ENCODE measurements at places on chromosomes 16 and 17.

DNA sequence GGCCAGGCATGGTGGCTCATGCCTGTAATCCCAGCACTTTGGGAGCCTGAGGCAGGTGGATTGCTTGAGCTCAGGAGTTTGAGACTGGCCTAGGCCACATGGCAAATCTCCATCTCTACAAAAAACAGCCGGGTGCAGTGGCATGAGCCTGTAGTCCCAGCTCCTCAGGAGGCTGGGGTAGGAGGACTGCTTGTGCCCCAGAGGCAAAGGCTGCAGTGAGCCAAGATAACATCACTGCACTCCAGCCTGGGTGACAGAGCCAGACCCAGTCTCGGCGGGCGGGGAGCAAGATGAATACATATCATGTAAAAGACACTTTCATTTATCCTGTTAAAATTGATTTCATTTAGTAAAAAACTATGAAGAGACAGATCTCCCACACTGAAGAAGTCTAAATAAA is 54.6 kb downstream of the CREBBP start:
- DNase-seq = no peak

DNA sequence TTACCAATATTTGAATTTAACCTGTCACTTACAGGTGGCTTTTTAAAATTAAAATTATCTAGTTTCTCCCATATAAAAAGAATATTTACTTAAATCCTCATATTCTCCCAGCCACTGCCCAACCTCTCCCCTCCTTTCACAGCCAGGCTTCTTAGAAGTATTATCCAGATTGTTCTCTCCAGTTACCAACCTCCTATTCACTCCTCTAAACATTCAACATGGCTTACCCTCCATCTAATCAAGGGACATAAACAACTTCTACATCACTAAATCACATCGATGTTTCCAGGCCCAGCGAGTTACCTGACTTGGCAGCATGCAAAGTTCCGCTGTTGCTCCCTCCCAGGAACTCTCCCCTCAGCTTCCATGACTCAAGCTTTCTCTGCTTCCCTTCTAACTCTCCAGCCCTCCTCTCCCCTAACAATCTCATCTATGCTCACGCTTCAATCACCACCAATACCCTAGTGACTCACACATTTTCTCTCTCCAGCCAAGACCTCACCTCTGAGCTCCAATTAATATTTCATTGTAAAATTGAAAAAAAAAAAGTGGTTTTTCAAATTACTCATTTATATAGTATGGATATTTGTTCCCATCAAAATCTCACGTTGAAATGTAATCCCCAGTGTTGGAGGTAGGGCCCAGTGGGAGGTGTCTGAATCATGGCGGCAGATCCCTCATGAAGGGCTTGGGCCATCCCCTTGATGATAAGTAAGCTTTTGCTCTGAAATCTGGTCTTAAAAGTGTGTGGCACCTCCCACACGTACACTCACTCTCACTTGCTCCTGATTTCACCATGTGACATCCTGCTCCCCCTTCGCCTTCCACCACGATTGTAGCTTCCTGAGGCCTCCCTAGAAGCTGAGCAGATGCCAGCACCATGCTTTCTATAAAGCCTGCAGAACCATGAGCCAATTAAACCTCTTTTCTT is 88.5 kb downstream of the HELZ start:
- no peak for DNase-seq

GRCh38 chr16:49349446-49350168 is 24.0 kb upstream of the C16orf78 start:
- no peak for DNase-seq

- no peak for DNase-seq
Observed at GRCh38 chr16:89561142-89561883, 831 bp downstream of the RPL13 start.

GRCh38 chr17:60528828-60529227 is 2.8 kb upstream of the APPBP2 start:
- no peak for DNase-seq

GRCh38 chr17:40415390-40415789 is 2.3 kb downstream of the TOP2A start:
- no peak for DNase-seq

- DNase-seq = no peak
Observed at GRCh38 chr16:68539711-68540239, 684 bp downstream of the ZFP90 start.

DNA sequence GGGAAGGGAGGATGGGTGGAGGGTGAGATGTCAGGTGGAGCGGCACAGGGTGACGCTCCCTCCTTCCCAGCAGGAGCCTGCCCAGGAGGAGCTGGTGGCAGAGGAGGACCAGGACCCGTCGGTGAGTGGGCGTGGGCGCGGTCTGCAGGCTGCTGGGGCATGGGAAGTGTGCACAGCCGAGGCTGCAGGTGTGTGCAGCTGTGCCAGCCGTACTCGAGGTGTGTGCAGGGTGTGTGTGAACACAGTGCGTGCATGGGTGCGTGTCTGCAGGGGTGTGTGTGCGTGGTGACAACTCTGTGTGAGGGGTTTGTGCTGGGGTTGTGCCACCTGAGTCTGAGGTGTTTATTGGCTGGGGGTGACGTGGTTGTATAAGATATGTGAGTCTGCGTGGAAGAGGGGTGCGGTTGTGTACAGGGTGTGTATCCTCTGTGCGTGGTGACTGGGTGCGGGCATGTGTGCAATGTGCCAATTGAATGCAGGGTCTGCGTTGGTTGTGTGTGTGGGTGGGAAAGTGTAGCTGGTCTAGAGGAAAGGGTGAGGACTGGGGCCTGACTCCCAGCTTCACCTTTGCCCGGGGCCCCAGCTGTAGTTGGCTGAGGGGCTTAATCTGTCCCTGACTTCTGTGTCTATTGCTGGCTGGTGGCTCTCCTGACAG is 670 bp downstream of the TNFSF12 start:
- no peak for DNase-seq

GRCh38 chr16:77414752-77415231 is 20.0 kb downstream of the ADAMTS18 start:
- no peak for DNase-seq

DNA sequence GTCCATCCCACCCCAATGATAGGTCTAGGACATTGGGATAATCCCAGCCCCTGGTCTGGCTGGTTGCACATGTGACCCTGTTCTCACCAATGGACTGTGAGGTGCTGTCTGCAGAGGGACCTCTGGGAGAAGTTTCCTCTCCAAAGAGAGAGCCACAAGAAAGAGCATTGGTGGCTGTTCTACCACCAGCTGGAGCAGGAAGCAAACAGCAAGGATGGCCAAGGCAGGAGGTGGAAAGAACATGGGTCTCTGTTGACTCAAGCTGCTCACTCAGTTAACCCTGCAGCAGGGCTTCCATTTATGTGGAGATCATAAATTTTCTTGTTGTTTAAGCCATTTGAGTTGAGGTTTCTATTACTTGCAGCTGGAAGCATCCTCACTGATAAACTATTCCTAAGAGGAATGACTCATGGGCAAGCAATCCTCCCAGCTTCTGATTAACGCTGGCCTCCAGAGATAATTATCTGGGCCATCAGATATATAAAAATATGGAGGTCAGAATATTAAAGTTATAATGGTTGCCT is 52.6 kb downstream of the CYB5B start:
- peak; percentile 46 for DNase-seq

GRCh38 chr17:9937241-9937761 is 32.2 kb upstream of the RCVRN start:
- DNase-seq = no peak

GRCh38 chr16:88799569-88800276 is 3.9 kb upstream of the CDT1 start:
- no peak for DNase-seq

DNA sequence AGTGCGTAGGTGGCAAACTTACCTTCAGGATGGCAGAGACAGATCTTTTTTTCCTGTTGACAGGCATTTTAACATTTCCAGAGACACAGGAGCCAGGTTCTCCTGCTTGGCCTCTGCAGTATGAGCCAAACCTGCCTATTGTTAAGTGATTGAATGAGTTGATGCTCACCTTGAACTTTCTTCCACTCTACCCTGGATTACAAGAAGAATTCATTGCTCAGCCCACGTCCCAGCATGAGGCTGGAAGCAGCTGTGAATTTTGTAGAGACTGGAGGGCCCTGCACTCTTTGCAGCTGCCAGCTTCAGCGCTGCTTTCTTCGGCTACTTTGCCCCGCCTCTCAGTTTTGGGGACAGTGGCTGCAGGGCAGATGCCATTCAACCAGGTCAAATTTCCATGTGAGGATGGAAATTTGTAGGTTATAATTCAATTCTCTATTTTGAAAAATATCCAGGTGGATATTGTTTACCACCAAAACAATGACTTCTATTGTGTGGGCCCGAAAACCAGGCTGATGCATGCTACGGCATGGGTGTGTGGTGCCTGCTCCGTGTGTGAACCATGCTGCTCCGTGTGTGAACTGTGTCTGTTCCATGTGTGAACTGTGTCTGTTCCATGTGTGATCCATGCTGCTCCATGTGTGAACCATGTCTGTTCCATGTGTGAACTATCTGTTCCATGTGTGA is 75.2 kb upstream of the METTL9 start:
- DNase-seq = no peak

DNA sequence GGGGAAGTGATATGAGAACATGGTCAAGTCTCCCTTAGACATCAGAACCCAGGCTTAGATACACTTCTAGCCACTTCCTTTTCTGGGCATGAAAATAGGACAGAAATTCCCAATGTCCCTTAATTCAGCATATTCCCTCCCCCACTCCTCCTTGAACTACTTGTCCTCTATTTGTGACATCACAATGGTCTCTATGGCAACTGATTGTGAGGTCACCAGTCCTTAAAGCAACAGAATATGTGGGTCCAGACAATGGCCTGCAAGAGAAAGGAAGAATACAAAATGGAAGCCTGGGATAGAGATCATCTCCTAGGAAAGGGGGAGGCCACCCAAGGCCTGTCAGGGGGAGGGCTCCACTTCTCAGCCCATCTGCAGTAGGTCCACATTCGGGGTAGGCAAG is 6.7 kb upstream of the SEZ6 start:
- DNase-seq = no peak

GRCh38 chr17:3763777-3764170 is 37.2 kb downstream of the ITGAE start:
- DNase-seq = no peak

- no peak for DNase-seq
Observed at GRCh38 chr17:778096-778495, 4.0 kb downstream of the GLOD4 start.

DNA sequence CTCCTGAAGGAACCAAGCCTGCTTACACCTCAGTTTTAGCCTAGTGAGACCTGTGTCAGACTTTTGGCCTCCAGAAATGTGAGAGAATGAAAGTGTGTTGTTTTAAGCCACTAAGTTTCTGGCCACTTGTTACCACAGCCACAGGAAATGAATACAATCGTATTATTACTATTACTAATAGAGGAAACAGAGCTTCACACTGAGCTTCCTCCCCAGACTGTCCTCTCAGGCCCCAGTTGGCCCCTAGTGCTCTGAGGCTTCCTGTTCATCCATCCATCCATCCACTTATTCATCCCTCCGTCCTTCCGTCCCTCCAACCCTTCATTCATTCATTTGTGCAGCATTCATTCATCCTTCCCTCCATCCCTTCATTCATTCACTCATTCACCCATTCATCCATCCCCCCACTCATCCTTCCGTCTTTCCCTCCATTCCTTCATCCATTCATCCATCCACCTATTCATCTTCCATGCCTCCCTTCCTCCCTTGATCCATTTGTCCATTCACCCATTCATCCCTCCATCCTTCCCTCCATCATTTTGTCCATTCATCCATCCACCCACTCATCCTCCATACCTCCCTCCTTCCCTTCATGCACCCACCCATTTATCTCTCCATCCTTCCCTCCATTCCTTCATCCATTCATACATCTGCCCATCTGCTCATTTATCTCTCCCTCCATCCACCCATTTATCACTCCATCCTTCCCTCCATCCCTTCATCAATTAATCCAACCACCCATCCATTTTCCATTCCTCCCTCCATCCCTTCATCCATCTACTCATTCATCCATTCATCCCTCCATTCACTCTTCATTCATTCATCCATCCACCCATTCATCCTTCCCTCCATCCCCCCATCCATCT is 95.0 kb downstream of the FOXL1 start:
- no peak for DNase-seq

DNA sequence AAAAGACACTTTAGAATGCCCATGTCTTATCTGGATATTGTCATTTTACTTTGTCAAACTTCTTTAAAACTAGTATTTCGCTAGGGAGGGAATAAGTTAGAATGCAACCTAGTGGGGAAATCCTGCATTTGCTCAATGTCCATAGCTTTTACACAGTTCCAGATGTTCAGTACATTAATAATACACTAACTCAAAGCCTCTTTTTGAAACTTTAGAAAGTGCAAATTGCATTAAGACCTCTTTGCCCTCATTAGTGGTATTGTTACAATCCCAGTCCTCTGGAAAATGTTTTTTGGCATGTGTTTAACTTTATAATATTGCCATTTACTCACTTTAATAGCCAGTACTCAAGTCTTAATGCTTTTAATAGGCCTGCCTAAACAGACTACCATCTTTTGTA is 106.8 kb downstream of the BRIP1 start:
- no peak for DNase-seq

GRCh38 chr16:67286441-67287235 is 7.3 kb downstream of the PLEKHG4 start:
- DNase-seq = no peak

- DNase-seq = no peak
Observed at GRCh38 chr17:71084838-71085237, 915.5 kb downstream of the KCNJ2 start.

GRCh38 chr17:41965694-41966462 is 717 bp upstream of the CNP start:
- no peak for DNase-seq

DNA sequence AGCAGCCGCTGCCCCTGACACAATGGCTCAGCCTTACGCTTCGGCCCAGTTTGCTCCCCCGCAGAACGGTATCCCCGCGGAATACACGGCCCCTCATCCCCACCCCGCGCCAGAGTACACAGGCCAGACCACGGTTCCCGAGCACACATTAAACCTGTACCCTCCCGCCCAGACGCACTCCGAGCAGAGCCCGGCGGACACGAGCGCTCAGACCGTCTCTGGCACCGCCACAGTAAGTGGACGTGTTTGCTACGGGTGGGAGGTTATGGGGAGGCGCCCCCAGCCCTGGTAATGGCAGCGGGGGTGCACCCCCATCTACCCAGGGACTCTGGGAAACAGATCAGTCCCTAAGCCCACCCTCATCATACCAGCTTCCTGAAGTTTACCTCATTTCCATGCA is 185.5 kb downstream of the RBFOX1 start:
- no peak for DNase-seq

- DNase-seq = peak; percentile 81
Observed at GRCh38 chr16:86609115-86609514, 30.8 kb downstream of the FOXL1 start.

GRCh38 chr17:73588891-73589290 is 55.4 kb downstream of the SDK2 start:
- DNase-seq = no peak

- DNase-seq = no peak
Observed at GRCh38 chr17:80718428-80718827, 173.8 kb downstream of the RPTOR start.

All from amniotic stem cell (primary cell).